WTC11 (cell line): ENCODE measurements at places on chromosomes 5 and 9.

DNA sequence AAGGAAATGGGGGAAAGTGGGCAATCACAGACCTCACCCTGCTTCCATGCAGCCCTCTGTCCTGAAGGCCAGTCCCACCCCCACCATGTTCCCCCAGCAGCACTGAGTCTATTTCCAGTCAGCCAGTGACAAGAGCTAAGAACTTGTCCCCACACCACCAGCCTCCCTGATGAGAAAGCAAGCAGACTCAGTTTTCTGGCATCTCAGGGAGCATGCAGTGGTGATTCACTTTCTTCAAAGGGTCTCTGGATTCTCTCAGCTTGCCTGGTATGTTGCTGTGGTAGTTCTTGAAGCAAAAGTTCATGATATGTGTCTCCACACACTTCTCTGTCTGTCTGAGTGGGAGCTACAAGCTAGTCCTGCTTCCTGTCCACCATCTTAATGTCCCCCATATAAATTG, 799.9 kb upstream of the TYRP1 start:
- DNase-seq: no peak

DNA sequence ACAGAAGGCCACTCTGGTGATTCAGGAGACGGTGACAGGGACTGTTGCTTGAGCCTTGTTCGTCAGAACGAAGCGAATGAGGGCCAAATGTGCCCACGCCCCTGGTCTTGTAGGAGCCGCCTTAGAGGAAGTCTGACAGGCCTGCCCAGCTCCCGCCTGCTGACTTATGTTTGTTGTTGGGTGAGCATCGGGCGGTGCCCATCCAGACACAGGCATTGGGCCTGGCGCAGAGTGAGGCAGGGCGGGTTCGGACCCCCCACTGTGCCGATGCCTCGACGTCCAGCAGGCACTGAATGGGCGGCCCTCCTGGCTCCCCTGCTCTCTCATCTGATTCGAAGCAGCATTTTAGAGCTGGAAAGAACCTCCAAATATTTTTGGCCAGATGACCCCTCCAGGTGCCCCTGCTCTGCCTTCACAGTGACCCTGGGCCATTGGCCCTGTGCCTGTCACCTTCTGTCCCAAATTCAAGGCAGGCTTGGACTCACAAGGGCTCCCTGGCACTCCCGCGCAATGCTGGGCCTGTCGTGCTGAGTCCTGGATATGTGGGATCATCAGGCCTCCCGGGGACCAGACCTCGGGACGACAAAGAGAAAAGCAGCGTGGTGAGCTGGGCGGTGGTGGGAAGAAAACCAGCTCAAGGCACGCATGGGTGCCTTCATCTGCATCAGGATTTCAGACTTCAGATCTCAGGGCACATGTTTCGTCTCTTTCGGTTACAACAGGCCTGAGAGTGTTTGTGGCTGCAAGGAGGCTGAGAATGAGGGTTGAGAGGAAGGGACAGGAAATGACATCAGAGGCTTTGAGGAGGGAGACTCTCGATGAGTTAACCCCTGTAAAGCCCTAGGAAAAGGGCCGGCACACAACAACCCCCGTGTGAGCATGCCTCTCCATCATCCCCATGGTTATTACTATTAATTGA, 37.1 kb upstream of the OLFM1 start:
- DNase-seq: no peak

DNA sequence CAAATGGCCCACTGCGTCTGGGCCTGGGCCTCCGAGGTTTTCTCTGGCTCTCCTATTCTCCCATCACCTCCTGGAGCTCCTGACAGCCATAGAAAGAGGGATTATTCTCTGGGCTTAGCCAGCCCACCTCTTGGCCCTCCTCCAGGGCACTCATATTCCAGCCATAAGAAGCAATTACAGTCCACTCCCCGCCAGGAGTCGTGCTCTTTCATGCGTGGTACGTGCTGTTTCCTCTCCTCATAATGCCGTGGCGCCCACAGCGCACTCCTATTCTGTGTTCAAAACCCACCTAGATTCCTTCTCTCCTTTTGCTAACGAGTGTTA, 240.8 kb upstream of the ZNF462 start:
- DNase-seq: no peak

DNA sequence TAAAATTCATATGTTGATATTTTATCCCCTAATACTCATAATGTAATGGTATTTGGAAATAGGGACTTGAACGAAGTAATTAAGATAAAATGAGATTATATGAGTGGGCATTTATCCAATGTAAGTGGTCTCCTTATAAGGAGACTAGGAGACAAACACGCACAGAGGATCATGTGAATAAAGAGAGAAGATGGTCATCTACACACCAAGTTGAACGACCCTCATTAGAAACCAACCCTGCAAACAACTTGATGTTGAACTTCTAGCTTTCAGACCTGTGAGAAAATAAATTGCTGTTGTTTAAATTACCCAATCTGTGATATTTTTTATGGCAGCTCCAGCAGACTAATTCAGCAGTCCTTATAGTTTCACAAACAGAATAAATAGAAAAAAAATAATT, 27.5 kb upstream of the SELENOP start:
- DNase-seq: no peak

DNA sequence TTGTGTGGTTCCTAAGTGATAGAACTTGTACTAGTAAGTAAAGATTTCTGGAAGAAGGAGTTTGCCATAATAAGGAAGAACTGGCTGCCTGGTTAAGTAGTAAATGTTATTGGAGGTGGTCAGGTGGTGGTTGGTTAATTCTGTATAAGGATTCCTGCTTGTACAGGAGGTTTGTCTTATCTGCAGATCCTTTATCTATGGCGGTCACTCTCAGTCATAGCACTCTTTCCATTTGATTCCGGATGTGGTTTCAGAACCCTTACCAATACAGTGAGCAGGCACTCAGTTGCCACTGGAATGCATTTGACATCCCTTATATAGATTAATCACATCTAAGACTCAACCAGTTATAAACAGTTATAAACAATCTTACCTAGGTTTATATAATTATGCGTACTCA, 50.3 kb downstream of the RAD50 start:
- no peak for DNase-seq

GRCh38 chr9:134214386-134214765, 50.0 kb upstream of the RNU6ATAC start:
- no peak for DNase-seq

DNA sequence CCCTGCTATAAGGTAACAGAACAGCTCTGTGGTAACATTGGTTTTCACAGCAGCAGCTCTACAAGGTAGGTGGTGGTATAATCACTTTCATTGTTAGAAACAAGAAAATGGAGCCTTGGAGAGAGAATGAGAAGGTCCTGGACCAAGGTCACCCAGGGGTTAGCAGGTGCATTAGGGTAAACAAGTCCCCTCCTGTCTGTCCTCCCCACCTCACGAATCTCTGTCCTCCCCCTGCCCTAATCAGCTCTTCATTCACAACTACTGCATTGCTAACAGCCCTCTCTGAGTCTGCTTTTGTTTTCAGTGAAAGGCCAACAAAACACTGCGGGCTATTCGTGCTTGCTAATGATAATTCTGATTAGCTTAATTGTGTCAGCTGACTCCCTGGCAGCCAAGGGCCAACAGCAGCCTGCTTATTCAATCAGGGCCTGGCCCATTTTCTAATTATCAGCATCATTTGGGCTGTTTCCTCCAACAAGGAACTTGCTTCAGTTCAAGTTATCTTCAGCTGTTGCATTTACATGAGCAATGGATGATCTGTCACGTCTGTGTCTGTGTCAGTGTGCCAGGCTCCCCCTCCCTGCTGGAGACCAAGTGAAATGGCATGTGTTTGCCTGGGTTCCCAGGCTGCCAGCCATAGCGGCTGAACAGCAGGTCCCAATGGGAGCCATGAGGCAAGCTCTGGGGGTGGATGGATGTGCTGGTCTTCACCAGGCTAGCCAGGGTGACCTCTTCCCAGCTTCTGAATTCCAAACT, 56.7 kb upstream of the EQTN start:
- DNase-seq: no peak

DNA sequence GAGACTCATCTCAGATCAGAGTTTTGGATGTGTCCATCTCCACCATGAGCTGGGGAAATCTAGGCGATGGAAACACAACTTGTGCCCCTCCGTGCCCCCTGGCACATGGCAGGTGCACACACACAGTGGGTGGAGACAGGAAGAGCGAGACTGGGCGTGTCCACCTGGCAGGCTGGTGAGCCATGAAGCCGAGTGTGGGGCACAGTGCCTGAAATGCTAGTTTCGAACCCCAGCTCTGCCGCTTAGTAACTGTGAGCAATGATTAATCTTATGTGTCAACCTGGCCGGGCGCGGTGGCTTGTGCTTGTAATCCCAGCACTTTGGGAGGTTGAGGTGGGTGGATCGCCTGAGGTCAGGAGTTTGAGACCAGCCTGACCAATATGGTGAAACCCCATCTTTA, 80.8 kb upstream of the RNU6ATAC start:
- no peak for DNase-seq

GRCh38 chr5:55226934-55227663, at the start of gene MCIDAS:
MCIDAS (minus strand) TSS chr5:55227315; CDS start chr5:55227138, 177 bp downstream.
- DNase-seq: peak; percentile 83

- no peak for DNase-seq
Measured at GRCh38 chr9:124286292-124286931, 28.7 kb downstream of the NEK6 start.

- no peak for DNase-seq
Measured at GRCh38 chr9:3458806-3459475, 66.9 kb downstream of the RFX3 start.

DNA sequence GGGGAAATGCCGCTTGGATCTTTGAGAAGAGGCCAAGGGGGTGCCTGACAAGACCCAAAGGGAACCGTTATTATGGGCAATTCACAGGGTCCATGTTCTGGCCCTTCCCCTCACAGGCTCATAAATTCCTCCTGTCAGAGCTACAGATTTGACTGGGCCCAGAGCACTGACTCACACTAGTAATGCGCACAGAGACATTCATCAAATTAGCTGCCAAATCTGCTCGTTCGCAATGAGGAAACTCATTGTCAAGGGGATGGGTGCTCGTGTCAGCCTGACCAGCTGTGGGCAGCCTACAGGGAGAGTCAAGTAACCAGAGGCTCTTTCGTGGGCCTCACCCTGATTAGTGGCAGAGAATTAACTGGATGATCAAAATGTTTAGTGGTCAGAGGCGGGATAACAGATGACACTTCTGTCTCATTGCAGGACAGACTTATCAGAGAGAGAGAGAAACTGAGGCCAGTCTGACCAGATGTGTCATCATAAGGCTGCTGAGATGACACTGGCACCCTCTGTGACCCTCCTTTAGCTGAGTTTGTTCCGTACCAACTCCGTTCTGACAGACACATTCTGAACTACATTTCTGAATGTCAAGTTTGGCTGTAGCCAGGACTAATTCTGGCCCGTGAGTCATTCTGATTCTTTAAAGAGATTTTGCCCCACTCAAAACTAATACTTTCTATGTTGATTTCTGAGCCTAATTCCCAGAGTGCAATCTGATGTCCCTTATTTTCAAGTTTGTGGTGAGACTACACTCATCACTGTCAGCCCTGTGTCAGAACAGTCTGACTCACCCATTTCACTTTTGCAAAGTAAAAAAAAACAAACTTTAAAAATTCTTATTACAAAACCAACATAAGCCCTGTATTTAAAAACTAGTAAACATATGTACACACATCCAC, 377.1 kb downstream of the ACTL7B start:
- no peak for DNase-seq

GRCh38 chr5:40017918-40018317, 593.1 kb upstream of the DAB2 start:
- DNase-seq: no peak

DNA sequence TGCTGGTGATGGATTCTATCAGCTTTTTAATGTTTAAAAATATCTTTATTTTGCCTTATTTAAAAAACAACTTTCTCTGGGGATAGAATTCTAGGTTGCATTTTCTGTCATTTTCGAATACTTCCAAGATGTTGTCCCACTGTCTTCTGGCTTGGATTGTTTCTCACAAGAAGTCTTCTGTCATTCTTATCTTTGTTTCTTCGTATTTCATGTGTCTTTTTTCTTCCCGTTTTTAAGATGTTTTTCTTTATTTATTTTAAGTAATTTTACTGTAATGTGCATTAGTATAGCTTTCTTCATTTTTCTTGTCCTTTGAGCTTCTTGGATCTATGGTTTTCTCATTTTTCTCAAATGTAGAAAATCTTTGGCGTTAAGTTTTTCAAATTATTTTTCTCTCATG, 19.1 kb downstream of the STX17 start:
- no peak for DNase-seq

- no peak for DNase-seq
Measured at GRCh38 chr9:109802491-109802890, 22.5 kb downstream of the PALM2AKAP2 start.

- no peak for DNase-seq
Measured at GRCh38 chr9:74697535-74697934, 190.2 kb downstream of the TRPM6 start.

DNA sequence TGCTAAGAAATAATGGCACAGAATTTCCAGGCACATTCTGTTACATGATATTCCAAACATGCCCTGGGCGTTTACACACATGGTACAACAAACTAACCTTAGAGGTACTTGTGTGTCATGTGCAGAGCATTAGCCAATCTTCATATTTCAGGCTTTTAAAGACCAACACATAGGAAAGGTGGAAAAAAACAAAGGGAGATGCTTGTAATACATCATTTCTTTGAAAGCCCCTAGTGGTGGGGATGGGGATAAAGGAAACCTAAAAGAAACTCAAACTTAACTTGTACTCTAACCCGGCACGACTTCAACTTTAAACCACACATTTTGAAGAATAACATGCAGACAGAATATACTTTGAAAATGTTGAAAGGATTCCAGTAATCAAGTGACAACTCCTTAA, 133.6 kb downstream of the PTPRD start:
- no peak for DNase-seq

DNA sequence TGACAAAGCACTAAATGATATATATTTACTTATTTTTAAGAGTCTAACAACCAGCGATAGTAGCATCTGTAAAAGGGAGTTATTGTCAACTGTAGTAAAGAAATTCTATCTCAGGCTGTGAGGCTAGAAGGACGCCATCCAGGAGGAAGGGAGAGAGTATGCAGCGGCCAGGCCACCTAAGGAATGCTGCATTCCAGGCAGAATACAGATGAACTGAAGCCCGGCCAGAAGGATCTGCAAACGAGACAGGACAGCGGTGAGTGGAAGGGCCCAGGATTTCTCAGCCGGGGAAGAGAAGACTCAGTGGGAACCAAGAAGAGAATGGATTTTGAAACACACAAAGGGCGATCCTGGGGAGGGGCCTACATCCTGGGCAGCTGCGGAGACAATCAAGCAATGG, 7.4 kb downstream of the RETREG1 start:
- DNase-seq: no peak

DNA sequence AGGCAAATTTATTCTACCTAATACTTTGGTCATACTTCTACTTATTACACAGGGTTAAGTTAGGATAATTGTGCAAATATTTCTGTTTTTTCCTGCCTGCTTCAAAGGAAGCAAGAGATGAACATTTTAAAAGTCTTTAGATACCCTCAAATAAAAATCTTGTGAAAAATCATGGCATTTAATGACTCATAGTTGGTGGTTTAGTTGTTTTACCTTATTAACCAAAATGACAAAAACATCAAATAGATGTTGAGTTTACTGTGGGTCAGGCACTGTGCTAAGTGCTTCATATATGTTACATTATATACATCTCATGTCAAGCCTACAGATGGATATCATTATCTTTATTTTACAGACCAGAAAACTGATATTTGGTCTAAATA, 54.4 kb downstream of the ZNF474 start:
- no peak for DNase-seq

GRCh38 chr9:108550106-108550505, 305.7 kb downstream of the ACTL7B start:
- no peak for DNase-seq
